Glutamatergic neuron (in vitro differentiated cells): ENCODE measurements at places on chromosomes 13 and 19. TPM values are rescaled to one million over a fixed set of nuclear protein-coding genes. Genes with fewer than 3 reads are reported as not detected.

- peak; percentile 71 for DNase-seq
Measured at GRCh38 chr19:33302974-33303790, 848 bp upstream of the CEBPA start.

DNA sequence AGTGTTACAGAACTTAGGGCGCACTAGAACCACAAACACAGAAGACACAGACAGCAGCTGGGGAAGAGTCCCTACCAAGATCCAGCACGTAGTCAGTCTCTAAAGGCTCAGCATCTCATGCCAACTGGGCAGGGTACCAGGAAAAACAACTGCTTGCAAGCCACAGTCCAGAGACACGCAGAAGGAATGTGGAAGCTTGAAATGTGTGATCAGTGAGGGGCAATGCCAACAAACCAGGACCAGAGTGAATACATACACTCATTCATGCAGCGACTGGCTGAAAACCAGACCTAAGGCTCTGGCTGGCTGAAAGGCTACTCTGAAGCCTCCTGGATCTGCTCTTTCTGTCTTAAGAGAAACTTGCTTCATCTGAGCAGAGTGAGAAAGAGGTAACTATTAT lies 1484.8 kb downstream of the EFNB2 start:
- no peak for DNase-seq

GRCh38 chr19:36265064-36265463 lies 50.2 kb downstream of the ZNF146 start:
- no peak for DNase-seq

DNA sequence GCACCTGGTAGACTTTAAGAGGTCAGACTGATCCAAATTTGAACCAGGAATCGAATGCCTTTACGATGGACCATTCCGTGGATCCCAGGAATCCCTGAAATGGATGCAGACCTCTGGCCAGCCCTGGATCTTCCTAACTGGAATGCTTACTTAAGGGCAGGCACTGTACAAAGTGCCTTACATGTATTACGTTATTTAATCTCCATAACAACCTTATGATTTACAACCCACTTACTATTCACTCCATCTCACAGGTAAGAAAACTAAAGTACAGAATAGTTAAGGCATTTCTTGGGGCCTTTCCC lies 93.6 kb downstream of the HSPH1 start:
- no peak for DNase-seq

DNA sequence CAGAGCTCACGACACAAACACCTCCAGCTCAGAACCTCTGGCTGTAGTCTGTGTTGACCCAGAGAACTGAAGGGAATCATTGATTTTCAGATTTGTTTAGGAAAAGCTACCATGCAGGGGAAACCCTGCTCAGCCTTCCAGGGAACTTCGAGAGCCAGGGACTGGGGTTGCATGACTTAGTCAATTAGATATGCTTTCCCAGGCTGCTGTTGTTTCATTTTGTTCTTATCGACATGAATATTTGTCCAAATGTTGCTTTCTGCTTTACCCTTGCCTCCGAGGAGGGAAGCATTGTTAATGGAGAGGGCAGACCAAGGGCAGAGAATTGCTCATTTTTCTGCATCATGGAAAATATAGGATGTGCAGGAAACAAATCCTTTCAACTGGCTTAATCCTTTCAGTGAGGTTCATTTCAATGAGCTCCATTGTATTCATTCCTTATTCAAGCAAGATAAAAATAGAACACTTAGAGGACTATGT lies 82.5 kb downstream of the KLF5 start:
- DNase-seq, result no peak

DNA sequence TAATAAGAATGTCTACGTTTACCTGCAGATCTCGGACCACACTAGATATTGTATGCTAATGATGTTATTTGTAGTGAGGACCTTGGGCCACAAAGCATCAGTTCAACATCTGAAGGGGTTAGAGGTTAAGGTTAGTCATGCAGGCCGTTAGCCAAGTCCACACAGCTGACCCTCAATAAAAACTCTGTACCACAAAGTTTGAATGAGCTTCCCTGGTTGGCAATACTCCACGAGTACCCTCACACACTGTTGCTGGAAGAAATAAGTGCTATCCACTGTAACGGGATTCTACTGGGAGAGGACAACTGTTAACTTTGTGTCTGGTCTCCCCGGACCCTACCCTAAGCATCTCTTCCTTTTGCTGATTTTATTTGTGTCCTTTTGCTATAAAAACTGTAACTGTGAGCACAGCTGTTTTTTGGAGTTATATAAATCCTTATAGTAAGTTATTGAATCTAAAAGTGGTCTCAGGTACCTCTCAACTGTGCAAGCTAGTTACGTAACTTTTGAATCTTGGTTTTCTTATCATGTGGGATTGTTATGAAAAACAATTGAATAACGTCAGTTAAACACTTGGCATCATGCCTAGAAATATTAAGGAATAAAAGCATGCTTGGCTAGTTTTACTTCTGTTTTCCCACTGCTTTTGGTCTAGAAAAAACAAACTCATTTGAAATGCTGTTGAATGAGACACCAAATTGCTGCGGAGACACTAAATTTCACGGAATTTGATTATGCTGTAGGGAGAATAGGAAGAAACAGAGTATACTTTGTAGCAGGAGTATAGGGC lies 181.5 kb downstream of the DNAJC3 start:
- no peak for DNase-seq

DNA sequence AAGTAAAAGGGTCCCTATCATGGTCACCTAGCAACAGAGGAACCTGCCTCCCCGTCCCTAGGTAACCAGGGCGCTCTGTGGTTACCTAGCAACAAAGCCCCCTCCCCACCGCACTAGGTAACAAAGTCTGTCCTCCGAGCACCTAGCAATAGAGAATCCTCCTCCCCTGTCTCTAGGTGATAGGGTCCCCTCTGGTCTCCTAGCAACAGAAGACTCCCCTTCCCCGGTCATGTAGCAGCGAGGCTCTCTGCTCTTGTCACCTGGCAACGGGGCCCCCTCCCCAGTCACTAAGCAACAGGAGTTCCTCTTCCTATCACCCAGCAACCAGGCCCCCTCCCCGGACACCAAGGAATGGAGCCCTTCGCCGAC lies 307 bp downstream of the JOSD2 start:
- no peak for DNase-seq

DNA sequence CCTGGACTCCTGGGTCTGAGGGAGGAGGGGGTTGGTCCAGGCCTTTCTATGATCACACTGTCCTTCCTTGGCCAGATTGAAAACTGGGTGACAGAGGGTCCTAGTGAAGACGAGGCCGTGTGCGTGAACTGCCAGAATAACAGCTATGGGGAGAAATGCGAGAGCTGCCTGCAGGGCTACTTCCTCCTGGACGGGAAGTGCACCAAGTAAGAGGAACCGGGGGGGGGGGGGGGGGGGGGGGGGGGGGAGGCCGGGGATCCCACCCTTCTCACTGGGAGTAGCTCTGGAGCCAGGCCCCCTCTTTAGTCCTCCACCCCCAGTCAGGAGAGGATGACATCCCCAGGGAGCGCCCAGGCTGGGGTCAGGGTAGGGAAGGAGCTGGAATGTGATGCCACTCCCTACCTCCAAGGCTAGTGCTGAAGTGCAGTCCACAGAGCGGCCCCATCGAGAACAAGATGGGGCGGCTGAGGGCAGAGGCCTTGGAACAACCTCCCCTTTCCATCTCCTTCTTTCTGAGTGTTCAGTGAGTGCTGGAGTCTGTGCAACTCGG lies 19.4 kb downstream of the CNFN start:
- no peak for DNase-seq

GRCh38 chr13:47903836-47904235 lies 97.2 kb downstream of the SUCLA2 start:
- DNase-seq, result no peak

- DNase-seq, result no peak
Measured at GRCh38 chr19:50359328-50359818, 6.1 kb downstream of the NAPSA start.

GRCh38 chr13:27842571-27842970 lies 50.3 kb downstream of the GSX1 start:
- no peak for DNase-seq

DNA sequence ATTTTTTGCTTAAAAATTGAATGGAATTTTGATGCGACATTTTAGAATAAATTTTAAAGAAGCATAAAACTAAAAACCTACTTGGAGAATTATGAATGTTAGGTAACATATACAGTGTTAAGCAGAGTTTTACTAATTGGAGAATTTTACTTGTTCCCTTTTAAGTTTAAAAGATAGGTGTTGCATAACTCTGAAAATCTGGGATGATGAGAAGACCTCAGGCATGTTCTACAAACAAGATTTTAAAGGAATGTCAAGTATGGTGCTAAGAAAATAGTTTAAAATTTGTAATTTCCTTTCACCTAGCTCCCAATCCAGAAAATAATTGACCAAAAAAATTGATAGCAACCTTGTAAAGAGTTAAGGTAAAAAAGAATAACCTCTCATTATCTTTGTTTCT lies 135.8 kb downstream of the RFC3 start:
- no peak for DNase-seq

DNA sequence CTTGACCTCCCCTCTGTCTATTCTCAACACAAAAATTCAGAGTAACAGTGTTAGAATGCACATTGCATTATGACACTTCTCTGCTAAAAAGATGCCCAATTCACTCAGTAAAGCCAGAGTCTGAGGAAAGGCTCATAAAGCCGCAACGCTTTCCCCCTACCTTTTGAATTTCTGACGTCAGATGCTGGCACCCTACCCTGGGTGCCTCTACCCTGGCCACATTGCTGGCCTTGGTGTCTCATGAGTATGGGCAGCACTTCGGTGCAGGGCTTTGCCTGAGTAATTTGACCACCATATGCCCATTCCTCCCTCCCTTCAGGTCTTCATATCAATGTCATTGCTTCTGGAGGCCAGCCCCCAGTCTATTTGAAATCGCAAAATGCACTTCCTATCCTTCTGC lies 229.3 kb downstream of the MYO16 start:
- no peak for DNase-seq

DNA sequence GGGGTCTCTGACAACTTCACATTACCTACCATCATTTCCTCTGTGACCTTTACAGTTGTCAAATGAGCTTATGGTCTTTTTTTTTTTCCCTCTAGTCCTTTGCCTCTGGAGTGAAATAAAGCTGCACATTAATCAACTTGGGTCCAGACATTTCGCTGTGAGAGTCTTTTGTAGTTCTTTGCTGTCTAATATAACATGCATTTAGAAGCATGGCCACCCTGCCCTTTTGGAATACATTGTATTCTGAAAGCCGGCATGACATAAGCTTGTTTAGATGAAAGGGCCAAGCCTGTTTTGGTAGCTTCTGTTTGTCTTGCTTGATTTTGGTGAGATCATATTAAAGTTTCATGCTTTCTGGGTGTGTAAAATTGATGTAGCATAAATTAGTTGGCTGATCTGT lies 509.8 kb downstream of the DIAPH3 start:
- no peak for DNase-seq

DNA sequence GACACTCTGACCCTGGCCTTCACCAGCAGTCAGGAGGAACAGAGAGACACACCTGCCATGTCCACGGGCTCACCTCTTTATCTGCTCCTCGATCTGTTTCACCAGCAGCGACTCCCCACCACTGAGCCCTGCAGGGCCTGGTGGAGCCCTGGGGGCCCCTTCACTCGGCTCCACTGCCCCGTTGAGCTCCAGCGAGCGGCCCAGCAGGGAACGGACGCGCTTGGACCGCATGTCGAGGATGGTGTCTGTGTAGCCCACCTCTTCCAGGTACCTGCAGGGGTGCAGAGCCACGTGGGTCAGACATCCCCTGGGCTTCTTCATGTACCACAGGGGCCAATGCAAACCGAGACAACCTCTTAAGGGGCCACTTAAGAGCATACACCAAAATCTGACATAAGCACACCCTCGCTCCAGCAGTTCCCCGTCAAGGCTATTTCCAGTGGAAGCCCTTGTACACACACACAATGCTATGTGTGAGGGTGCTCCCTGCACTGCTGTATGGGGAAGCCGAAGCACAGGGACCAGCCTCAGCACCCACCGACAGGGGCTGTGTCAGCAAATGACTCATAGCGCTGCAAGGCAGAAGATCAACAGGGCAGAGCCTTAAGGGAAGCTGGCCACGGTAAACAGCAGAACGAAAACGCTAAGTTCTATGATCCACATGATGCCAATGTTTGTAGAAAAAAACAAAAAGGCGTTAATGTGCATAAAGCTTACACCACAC lies 12.7 kb upstream of the FKRP start:
- no peak for DNase-seq

GRCh38 chr19:29446361-29446760 lies 79.4 kb upstream of the VSTM2B start:
- DNase-seq, result no peak

- DNase-seq, result peak; percentile 7
Measured at GRCh38 chr13:113051641-113052040, 54.0 kb upstream of the F7 start.

DNA sequence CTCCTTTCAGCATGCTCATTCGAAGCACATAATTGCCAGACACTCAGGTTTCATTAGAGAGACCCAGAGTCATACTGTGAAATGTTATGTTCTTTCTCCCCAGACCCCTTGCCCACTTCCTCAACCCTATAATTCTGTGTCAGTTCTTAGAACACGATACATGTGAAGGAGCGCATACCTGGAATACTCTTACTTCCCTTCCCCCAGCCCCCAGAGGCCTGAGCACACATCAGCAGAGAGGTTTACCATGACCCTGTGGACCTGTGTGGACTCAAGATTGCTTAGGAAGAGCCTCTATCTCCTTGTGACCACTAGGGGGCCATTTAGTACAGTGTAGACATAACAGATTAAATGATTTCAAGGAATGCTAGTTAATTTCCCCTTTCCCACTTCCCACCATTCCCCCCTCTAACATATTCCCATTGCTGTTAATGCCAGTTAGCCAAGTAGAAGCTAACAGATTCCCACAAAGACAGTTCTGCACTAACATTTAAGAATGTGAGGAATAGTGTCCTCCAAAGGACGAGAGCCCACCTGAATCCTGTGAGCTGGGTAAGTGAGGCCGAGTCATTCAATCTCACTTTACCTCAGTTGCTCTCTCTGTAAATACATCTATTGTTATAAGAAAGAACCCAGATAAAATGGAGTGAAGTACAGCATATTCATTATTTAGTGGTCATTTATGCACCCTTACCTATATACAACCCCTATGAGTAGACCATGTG lies 154.2 kb upstream of the MAB21L1 start:
- DNase-seq, result peak; percentile 25

Gene PPP1R37
- 49.5 TPM for total RNA-seq

Gene ADGRL1
- 68.1 TPM for total RNA-seq

Gene HIPK4
- not detected for total RNA-seq

Gene CD320
- 45.1 TPM for total RNA-seq

Gene ATP4B
- total RNA-seq, result not detected

Gene OSCAR
- not detected for total RNA-seq

Gene KCNRG
- total RNA-seq, result 0.83 TPM

Gene PSPN
- 2.3 TPM for total RNA-seq

Gene KLK14
- 1.5 TPM for total RNA-seq

Gene SPACA6
- total RNA-seq, result 27.2 TPM

Gene MIA
- not detected for total RNA-seq

Gene CDX2
- total RNA-seq, result 1.1 TPM

Gene ITGBL1
- total RNA-seq, result not detected

Gene PRR22
- 3.1 TPM for total RNA-seq

Gene TPRX2
- not detected for total RNA-seq

Gene HRC
- 26.6 TPM for total RNA-seq

Gene TDRD12
- not detected for total RNA-seq

Gene CD37
- total RNA-seq, result not detected

Gene PLK5
- 0.69 TPM for total RNA-seq
